NCI-H226 (cell line): ENCODE measurements at places on chromosomes 2 and 18.

- no peak for DNase-seq
Measured at GRCh38 chr2:45011121-45011520, 1.9 kb upstream of the SIX2 start.

GRCh38 chr18:24922491-24922890 lies 429.5 kb downstream of the ZNF521 start:
- DNase-seq, result no peak

DNA sequence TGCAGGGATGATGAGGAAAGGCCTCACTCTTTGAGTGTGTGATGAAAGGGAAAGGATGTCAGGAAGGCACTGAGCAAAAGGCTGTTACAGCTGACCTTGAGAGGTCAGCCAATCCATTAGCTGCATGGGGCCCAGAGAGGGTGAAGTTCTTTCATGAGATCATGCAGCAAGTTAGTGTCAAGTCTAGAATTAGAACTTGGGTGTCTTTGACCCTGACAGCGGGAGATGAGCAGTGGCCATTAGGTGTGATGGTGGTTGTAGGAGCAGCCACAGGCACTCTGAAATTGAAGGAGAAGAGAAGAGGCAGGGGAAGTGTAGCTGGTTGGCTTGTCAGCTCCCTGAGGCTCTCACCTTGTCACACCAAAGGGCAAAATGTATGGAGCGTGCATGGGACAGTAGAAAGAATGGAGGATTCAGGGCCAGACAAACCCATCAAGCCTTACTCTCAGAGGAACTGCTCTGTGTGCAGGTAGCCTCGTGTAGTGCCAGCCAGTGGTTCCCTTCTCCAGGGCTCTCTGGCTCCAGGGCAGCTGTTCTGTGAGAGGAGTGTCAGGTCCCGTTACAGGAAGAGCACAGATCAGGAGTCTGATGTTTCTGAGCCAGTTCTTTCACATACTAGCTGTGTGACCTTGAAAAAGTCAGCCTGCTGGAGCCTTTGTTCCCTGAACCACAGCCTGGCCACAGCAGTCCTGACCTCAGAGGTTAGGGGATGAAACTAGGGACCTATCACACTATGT lies 35.9 kb downstream of the MAP4K4 start:
- DNase-seq, result no peak

GRCh38 chr18:24006712-24007313 lies 7.7 kb upstream of the TTC39C start:
- peak; percentile 31 for DNase-seq
